ENCODE measurements at places on chromosomes 6 and 20.

- DNase-seq = no peak
Observed at GRCh38 chr6:169847141-169847674, 95.8 kb downstream of the ERMARD start.

GRCh38 chr6:158109748-158110147 is 58.3 kb downstream of the SERAC1 start:
- no peak for DNase-seq

GRCh38 chr20:23937303-23938117 is 51.1 kb downstream of the GGTLC1 start:
- no peak for DNase-seq

DNA sequence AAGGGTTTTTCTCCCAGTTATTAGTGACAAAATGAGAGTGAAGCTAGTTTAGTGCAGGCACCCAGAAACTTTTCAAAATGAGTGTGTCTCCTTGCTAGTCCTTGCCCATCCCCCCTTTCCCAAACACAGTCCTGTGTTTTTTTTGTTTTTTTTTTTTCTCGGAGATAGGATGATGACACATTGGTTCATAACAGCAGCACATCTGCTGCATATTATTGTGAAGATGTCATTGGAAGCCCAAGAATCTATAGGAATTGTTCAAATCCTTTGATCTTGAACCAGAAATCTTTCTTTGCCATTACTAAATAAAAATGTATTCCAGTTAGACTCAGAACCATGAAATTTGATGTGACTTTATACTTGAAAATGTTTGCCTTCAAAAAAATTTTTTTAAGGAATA is 162.4 kb downstream of the FRK start:
- DNase-seq = no peak

- peak; percentile 23 for DNase-seq
Observed at GRCh38 chr6:4059115-4059777, 19.7 kb downstream of the FAM217A start.

Data from activated T-helper 1 cell treated with anti-CD3 and anti-CD28 coated beads, Interleukin-2, amount 50 U/mL, for 16 hours (primary cell).